ENCODE measurements at places on chromosomes 2 and 18.

GRCh38 chr2:182043021-182043420 is 57.4 kb downstream of the PPP1R1C start:
- no peak for DNase-seq

GRCh38 chr2:230757476-230757875 is 44.8 kb downstream of the CAB39 start:
- DNase-seq = peak; percentile 6

- no peak for DNase-seq
Measured at GRCh38 chr2:72010647-72011369, 136.9 kb downstream of the CYP26B1 start.

DNA sequence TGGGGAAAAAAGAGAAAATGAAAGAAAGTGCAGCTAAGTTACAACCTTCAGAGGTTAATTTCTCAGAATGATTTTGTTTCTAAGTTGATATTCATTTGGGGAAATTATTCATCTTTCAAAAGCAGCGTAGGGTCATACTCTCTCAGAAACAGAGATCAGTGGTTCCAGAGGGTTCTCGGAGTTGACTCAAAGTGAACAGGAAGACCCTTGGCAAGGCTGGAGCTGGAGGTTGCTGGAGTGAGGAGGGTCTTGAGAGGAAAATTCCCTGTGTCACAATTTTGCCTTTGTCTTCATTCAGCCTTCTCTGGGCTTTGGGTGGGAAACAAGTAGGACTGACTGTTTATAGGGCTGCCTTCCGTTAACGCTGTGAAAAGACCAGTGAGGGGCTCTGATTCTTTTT is 168.2 kb downstream of the ICOS start:
- no peak for DNase-seq

DNA sequence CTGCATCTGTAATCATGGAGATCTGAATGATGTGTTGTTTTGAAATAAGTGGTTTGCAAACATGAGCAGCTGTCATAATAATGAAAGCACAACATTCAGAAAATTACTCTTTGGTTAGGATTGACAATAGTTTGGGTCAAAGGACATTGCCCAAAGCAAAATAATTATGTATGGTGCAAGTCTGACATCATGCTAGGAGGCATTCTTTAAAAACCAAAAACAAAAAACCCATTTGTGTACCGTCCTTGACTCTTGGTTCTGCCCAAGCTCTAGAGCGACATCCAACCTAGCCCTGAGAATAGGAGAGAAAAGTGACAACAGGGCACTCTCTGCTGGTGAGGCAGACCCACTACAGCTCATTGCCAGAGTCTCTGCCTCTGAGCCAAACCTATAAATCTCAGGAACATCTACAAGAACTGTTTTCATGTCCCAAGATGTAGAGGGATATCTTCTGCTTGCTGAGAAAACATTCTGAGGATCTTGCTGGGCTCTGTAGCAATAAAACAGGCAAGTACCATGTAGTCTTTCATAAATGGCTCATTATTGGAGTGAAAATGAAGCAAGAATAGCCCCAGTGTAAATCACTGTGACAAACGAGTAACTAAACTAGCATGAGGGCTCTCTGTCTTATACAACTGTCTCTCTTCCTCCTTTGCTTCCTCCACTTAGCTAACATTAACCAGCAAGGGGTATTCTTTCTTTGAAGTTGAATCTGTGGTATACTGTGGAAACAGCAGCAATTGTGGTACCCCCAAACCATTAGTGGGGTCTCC is 266.8 kb upstream of the CXCR4 start:
- DNase-seq = peak; percentile 81

GRCh38 chr2:233059797-233060500 is at the start of gene INPP5D:
TSS of gene INPP5D (plus strand) at chr2:233060342. CDS start at chr2:233060479, 137 bp downstream.
- DNase-seq = peak; percentile 69

- no peak for DNase-seq
Measured at GRCh38 chr2:240522406-240522805, 35.4 kb downstream of the ANKMY1 start.

DNA sequence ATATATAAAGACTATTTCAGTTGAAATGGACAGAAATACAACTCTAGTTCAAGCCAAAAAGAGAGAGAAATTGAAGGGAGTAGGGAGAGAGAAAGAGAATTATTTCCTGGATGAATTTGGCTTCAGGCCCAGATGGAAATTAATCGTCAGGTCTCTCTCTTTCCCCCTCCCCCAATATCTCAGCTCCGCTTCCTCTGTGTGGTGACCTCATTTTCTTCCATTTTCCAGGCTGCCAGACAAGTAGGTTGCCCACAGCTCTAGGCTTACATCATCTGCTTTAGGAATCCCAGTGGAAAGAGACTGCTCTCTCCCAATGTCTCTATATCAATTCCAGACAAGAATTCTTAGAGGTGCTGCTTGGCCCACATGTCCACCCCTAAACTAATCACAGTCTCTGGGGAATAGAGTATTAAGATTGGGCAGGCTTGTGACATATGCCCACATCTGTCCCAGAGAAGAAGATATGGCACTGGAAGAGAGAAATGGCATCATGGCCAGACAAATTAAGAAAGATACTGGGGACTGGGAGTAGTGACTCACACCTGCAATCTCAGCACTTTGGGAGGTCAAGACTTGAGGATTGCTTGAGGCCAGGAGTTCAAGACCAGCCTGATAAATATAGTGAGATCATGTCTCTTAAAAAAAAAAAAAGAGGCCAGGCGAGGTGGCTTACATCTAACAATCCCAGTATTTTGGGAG is 37.2 kb upstream of the CFAP36 start:
- no peak for DNase-seq

DNA sequence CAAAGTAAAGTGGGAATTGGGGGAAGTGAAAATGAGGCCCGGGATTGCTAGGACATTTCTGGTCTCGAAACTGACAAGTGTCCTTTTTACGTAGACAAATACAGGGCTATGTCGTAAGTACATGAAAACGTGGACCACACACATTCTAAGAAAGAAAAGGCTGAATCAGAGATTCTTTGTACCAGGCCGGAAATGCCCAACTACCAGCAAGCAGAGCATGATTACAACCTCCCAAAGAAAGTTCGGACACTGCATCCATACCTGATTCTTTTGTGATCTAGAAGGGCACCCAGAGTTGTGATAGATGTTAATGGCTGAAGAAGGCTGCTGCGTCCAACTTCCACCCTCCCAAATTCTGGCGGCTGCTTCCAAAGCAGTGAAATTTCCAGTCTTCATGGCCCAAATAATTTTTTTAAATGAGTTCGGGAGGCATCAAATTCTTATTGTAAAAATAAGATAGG is 1.7 kb downstream of the RBMS1 start:
- no peak for DNase-seq

DNA sequence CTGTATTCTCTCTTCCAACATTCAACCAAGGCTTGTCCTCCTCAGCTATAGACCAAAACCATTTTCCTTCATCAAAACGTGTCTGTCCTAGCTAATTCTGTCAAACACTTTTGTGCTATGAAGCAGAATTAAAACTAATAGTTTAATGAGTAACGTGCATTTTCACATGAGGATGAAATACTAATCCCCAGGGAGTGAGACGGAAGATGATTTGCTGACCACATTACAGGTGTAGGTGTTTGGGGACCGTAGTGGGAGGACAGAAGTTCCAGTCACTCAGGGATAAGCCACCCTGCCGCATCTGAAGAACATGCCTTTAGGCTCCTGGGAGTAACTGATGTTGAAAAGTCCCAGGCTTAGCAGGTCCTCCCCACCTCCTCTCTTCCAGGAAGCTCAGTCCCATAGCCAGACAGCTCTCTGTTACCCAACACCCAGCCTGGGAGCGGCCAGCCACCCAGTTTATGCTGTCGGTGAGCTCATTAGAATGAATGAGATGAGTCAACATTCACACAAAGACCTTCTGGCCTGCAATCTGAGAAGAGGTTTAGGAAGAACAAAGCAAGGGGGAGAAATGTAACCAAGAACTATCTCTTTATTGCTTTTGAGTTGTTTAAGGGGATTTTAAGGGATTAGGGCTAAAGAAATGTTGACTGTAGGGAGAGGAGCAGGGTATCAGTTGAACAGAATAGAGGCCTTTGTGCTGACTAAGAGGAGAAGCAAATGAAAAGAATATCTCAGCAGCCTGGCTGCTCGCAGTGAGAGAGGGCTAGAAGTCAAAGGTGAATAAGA is 122.5 kb downstream of the FOXI3 start:
- DNase-seq = no peak

- DNase-seq = no peak
Measured at GRCh38 chr18:55605733-55606338, 17.8 kb upstream of the TCF4 start.

DNA sequence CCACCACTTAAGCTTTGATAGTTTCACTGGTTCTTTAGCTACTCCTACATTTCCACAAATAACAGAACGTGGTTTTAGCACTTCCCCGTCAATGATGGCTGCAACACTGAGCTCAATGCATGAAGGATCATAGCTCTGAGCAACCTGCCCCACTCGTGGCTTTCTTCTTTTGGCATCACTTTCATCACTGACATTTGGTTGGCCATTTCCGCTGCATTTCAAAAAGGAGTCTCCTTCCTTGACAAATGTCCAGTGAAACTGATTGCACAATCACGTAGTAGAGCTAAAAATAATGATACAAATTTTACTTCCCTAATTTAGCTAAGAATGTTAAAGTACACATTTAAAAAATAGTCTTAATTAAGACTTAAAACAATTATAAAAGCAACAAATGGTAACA is 205.2 kb upstream of the HDAC4 start:
- DNase-seq = peak; percentile 67

DNA sequence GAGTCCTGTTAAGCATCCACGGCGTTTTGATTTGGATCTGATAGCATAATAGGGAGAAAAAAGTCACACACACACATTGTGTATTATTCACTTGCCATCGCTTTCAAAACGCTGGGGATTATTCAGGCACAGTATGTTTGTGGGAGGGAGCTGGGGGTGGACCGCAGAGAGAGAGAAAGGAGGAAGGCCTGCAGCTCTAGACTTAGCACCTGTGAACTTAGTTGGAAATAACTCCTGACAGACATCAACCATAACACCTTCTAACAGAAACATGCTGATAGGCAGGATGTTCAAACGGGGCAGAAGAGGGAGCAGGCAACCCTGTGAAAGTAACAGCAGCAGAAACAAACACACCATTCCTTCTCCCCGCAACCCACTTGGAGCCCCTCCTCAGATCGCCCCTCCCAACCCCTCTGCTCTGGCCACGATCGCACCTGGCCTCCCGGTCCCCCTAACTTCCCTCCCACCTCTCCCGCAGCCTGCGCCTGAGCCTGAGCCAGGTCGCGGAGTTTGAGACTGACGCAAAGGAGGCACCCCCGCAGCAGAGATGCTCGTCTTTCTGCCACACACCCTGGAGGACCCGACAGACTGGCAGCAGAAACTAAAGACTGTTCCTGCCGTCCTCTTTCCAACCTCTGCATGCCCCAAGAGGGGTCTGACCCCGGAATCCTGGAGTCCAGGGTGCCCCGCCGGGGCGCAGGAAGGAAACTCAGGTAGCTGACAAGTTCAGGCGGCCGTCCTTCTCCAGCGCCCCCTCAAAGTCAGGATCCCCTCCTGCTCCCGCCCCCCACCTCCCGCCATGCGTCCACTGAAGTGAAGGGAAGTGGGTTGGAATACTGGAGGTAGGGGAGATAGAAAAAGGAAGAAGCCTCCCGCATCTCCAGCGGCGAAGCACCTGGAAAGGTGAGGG is 738 bp downstream of the CHST9 start:
- DNase-seq = peak; percentile 65

GRCh38 chr18:60667016-60667415 is 294.4 kb upstream of the MC4R start:
- no peak for DNase-seq

GRCh38 chr18:22977847-22978701 is 44.9 kb downstream of the RBBP8 start:
- DNase-seq = no peak

- DNase-seq = no peak
Measured at GRCh38 chr2:178304333-178304732, 110.0 kb downstream of the OSBPL6 start.

DNA sequence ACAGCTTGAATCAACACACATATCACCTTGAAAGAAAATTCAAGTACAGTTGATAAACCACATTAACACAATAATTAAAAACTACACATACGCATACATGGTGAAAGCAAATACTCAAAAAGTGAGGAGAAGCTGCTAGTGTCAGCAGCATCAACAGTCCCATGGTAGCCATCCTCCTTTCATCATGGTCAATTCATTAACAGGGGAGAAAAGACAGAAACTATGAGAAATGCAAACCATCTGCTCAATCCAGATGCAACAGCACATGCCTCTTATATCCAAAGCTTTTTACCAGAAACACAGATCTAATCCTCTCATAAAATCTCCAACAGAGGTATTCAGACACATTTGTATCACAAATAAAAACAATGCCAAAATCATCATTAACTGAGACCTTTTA is 81.9 kb upstream of the CHRNA1 start:
- peak; percentile 19 for DNase-seq

GRCh38 chr18:45521777-45522176 is 93.5 kb upstream of the SLC14A2 start:
- DNase-seq = no peak

DNA sequence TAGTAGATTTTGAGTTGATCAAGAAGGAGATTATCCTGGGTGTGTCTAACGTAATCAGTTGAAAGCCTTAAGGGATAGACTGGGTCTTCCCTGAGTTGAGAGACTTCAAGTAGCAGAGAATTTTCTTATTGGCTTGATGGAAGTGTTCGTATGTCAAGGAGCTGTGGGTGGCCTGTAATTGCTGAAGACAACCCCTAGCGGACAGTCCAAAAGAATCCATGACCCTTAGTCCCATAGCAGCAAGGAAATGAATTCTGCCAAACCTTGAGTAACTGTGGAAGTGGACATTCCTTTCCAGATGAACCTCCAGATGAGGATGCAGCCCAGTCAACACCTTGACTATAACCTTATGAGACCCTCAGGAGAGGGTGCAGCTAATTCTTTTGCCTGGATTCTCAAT is 786.3 kb downstream of the SOCS6 start:
- no peak for DNase-seq

- DNase-seq = no peak
Measured at GRCh38 chr2:72996117-72996502, 75.4 kb downstream of the SFXN5 start.

- no peak for DNase-seq
Measured at GRCh38 chr18:35192415-35192814, 48.4 kb upstream of the ZNF397 start.

- DNase-seq = peak; percentile 2
Measured at GRCh38 chr2:211688196-211688595, 850.4 kb downstream of the ERBB4 start.

DNA sequence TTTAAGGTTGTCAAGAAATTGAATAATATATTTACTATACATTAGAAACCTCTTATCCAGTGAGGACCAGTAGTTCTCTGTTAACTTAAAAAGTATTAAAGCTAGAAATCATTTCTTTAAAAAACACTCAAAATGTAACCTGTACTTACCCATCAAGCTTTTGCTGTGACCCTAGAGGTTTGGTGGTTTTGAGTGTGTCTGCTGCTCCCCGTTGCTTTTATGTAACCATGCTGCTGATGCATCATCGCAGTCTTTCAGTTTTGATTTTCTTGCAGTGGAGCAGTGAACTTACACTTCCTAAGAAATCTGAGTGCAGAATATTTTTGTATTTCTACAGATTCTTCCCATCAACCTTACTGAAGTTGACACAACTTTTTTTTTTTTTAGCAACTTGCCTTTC is 34.2 kb downstream of the MRPS9 start:
- no peak for DNase-seq

Measured in Ammon's horn (tissue), 1 donor.